ENCODE measurements at places on chromosomes 3 and 15. TPM values are rescaled to one million over a fixed set of nuclear protein-coding genes. Genes with fewer than 3 reads are reported as not detected.
A peak's percentile ranks its signal among the peaks of the same experiment; 100 is the strongest.

GRCh38 chr3:113161661-113162060, 49.7 kb upstream of the BOC start:
- H3K4me3 ChIP-seq = no peak overlapping the region
- no peaks in the 10 kb centered on the region for H3K4me1 ChIP-seq
- H3K27me3 ChIP-seq = no peaks in the 10 kb centered on the region
- DNase-seq = no peak
- no peaks in the 10 kb centered on the region for H3K36me3 ChIP-seq

DNA sequence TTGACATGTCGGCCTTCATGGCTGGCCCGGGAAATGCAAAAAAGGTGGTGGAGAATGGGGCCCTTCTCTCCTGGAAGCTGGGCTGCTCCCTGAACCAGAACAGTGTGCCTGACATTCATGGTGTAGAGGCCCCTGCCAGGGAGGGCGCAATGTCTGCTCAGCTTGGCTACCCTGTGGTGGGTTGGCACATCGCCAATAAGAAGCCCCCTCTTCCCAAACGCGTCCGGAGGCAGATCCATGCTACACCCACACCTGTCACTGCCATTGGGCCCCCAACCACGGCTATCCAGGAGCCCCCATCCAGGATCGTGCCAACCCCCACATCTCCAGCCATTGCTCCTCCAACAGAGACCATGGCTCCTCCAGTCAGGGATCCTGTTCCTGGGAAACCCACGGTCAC, 23.1 kb upstream of the BSN start:
- no peak overlapping the region for H3K27ac ChIP-seq
- DNase-seq = no peak
- H3K36me3 ChIP-seq = peaks cover 31% of the 10 kb centered on the region
- H3K4me1 ChIP-seq = no peaks in the 10 kb centered on the region
- no peak overlapping the region for H3K4me3 ChIP-seq
- no peaks in the 10 kb centered on the region for H3K27me3 ChIP-seq

TMEM212 gene
- polyA plus RNA-seq = not detected

ERC2 gene
- not detected for polyA plus RNA-seq

FANCD2OS gene
- not detected for polyA plus RNA-seq

GRCh38 chr3:197205675-197206074, 92.7 kb downstream of the DLG1 start:
- H3K4me3 ChIP-seq = no peak overlapping the region
- no peaks in the 10 kb centered on the region for H3K36me3 ChIP-seq
- H3K27ac ChIP-seq = no peak overlapping the region

DNA sequence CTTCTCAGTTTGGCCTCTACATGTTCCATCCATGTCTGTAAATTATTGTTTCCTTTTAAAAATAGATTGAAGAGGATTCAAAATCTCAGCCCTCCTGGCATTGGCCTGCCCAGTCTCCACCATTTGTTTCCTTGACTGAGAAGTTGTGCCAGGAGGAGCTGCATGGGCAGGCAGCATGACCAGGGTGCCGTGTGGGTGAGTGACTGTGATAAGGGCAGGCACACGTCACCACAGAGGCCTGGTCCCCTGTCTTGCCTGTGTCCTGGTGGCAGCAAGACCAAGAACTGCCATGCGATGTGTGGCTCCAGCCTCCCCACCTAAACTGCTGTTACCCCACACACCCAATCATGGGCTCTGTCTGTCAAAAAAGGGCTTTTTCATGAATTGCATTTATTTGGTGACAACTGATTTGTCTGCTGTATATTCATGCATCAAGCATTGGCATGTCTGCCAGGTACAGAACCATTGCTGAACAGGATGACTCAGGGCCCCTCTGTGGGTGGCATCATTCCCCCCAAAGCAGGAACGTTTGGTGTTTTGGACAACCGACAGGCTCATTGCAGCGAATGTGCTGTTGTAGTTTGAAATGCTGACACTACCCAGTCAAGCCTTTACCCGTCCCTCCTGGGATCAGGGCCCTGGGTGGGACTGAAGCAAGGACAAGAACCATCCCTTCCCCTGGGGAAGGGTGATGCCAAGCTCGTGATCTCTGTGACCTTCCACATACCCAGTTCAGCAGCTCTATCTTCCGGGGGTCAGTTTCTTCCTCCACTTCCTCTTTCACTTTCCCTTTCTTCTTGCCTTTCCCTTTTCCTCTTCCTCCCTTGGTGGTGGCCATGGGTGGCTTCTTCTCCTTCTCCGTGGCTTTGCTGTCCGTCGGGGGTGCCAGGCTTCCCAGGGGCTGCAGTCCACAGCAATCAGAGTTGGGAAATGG, 51.6 kb downstream of the TRPM1 start:
- peaks cover 5% of the 10 kb centered on the region for H3K27me3 ChIP-seq
- DNase-seq = no peak
- H3K27ac ChIP-seq = no peak overlapping the region
- no peak overlapping the region for H3K4me3 ChIP-seq
- H3K4me1 ChIP-seq = no peaks in the 10 kb centered on the region

CHST13 gene
- not detected for polyA plus RNA-seq

DNA sequence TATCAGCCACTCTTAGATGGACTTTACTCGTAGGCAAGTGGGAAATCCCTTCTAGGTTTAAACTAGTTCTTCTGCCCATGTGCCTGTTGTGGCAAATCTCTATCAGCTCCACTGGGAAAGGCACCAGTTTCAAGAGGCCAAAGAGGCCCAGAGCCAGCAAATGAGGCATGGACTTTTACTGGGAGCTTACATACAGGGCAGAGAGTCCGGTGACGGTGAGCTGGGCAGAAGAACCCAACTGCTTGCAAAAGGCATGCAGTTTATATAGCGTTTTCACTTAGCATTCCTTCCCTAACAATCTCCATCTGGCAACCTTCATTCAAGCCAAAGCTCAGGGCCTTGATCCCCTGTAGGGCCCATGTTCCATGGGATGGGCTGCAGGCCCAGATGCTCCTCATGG, 93.0 kb upstream of the C3orf80 start:
- no peak overlapping the region for H3K27ac ChIP-seq
- DNase-seq = no peak
- no peaks in the 10 kb centered on the region for H3K27me3 ChIP-seq
- H3K4me3 ChIP-seq = no peak overlapping the region
- H3K4me1 ChIP-seq = no peaks in the 10 kb centered on the region

ADGRG7 gene
- polyA plus RNA-seq = not detected

- no peak for DNase-seq
- no peak overlapping the region for H3K27ac ChIP-seq
- no peak overlapping the region for H3K4me3 ChIP-seq
- no peaks in the 10 kb centered on the region for H3K4me1 ChIP-seq
- no peaks in the 10 kb centered on the region for H3K36me3 ChIP-seq
- H3K27me3 ChIP-seq = no peaks in the 10 kb centered on the region
Measured at GRCh38 chr3:178096955-178097354, 439.3 kb upstream of the KCNMB2 start.

CCDC54 gene
- not detected for polyA plus RNA-seq

CD200 gene
- 4.8 TPM for polyA plus RNA-seq

GPR156 gene
- polyA plus RNA-seq = not detected

ZNF717 gene
- polyA plus RNA-seq = 3.1 TPM

PHC3 gene
- 42.6 TPM for polyA plus RNA-seq

ZNF660 gene
- polyA plus RNA-seq = not detected

DNA sequence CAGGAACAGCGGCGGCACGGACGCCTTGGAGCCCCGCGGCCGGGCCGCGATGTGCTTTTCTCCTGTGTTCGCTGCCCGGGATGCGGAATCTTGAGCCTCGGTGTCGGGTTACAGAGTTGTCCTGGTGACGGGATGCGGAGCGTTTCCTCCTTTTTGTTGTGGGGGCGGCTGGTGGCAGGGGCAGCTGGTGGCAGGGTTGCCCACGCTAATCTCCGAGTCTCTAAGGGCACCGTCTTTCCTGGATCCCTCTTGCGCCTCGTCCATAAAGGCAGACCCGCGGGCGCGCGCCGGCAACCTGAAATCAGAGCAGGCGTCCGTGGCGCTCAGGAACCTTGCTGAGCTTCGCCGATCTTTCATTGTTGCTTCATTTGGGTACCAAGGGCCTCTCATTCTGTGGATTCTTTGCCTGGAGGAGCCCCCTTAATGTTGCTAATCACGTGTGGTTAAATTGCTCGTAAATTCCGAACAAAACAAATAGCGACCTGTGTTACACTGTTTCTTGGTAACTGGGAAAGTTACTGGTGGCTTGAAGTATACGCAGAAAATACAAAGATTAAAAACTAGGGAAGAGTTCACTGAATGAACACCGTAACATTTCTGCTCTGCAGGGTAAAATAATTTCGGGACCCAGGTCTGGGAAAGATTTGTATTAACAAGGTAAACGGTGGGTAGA, 844 bp upstream of the PFN2 start:
- H3K27ac ChIP-seq = no peak overlapping the region
- H3K36me3 ChIP-seq = no peaks in the 10 kb centered on the region
- peak; percentile 30 for DNase-seq
- peaks cover 24% of the 10 kb centered on the region for H3K27me3 ChIP-seq

- no peaks in the 10 kb centered on the region for H3K4me1 ChIP-seq
- no peaks in the 10 kb centered on the region for H3K36me3 ChIP-seq
- peaks cover 5% of the 10 kb centered on the region for H3K27me3 ChIP-seq
Measured at GRCh38 chr3:179929091-179929529, 107.6 kb downstream of the PEX5L start.

PPP1R14D gene
- polyA plus RNA-seq = not detected

- H3K27me3 ChIP-seq = no peaks in the 10 kb centered on the region
- peaks cover 16% of the 10 kb centered on the region for H3K4me1 ChIP-seq
- H3K27ac ChIP-seq = no peak overlapping the region
- DNase-seq = no peak
- no peak overlapping the region for H3K4me3 ChIP-seq
- H3K36me3 ChIP-seq = peaks cover 4% of the 10 kb centered on the region
Measured at GRCh38 chr15:73598530-73599160, 34.5 kb downstream of the NPTN start.

SLC12A8 gene
- not detected for polyA plus RNA-seq

DNA sequence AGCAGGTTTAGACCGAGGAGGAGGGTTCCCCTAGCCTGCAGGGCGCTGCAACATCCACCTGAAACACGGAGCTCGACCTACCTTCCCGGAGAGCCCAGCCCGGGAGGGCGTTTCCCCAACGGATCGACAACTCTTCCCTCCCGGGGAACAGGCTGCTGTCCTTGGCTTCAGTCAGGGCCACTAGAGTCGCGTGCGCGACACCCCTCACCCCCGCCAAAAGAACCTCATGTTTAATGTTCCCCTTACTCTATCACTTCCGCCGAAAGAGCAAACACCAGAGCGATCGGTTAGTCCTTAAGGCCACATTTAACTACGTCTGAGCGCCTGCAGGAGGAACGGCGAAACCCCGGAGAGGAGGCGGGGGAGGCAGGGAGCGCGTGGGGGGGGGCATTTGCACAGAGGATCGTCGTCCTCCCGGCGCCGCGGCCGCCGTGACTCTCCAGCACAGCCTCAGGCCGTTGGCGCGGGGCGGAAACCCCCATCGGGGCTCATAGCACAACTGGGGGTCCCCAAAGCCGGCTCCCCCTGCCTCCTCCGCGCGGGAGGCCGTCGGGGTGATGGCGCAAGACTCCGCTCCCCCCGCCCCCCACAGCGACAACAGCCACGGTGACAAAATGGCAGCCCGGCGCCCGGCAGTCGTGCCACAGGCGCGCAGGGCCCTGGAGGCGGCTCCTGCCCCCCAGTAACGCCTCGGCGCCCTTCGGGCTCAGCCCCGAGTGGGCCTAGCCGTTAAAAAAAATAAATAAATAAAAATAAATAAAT, 3.2 kb downstream of the ANP32A start:
- H3K36me3 ChIP-seq = no peaks in the 10 kb centered on the region
- H3K27me3 ChIP-seq = no peaks in the 10 kb centered on the region
- H3K27ac ChIP-seq = peak overlapping the region; percentile 94
- peaks cover 46% of the 10 kb centered on the region for H3K4me1 ChIP-seq
- H3K4me3 ChIP-seq = peak overlapping the region; percentile 86

FAH gene
- polyA plus RNA-seq = 2.4 TPM

DNA sequence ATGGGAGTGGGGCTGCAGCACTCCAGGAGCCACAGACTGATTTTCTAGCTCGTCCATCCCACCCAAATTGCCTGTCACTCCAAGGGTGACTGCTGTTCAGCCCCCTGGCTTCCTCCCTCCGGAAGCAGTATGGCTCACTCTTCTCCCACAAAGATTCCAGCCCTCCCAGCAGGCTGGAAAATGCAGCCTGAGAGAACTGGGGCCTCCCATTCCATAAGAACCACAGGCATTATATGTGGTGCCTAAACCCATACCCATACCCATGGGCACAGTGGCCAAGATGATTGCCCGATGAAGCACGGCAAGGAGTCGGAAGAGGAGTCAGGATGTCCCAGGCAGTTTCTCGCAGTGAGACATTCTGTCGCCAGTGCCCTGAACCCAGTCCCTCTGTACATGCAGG, 6.0 kb upstream of the VILL start:
- no peak for DNase-seq
- no peak overlapping the region for H3K27ac ChIP-seq
- no peak overlapping the region for H3K4me3 ChIP-seq
- H3K36me3 ChIP-seq = no peaks in the 10 kb centered on the region

- no peaks in the 10 kb centered on the region for H3K4me1 ChIP-seq
- no peak overlapping the region for H3K27ac ChIP-seq
- no peak overlapping the region for H3K4me3 ChIP-seq
- no peaks in the 10 kb centered on the region for H3K27me3 ChIP-seq
Measured at GRCh38 chr3:142072816-142073215, 76.5 kb downstream of the TFDP2 start.

DNA sequence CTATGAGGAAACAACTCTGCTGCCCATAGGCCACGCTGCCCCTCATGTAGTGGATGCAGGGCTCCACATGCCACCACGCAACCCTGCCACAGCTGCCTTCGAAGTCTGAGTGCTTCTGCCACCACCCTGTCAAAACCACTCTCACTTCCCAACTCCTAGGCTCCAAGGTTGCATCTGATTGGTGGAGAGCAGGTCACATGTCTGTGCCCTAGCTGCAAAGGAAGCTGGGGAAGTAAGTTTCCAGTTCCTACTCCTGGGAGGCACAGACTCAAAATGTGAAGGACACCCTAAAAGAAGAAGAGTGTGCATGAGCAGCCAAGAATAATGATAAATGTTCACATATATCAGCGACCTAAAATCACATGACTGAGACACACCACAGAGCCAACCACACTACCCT, 31.9 kb upstream of the TICRR start:
- DNase-seq = no peak
- peaks cover 12% of the 10 kb centered on the region for H3K27me3 ChIP-seq
- H3K4me3 ChIP-seq = no peak overlapping the region
- H3K27ac ChIP-seq = no peak overlapping the region
- no peaks in the 10 kb centered on the region for H3K36me3 ChIP-seq

IL5RA gene
- polyA plus RNA-seq = not detected

Data from CD4-positive, CD25-positive, alpha-beta regulatory T cell (primary cell).